Thoracic aorta (tissue), 2 donors: ENCODE measurements at places on chromosomes 3 and 15. TPM values are rescaled to one million over a fixed set of nuclear protein-coding genes. Genes with fewer than 3 reads are reported as not detected.

The SOX2 gene
- total RNA-seq = 0.35 TPM

The MYL3 gene
- total RNA-seq = 1.5 TPM

The C3orf20 gene
- total RNA-seq = not detected

The CNOT10 gene
- 25.3 TPM for total RNA-seq

The ASB14 gene
- total RNA-seq = not detected

The TRH gene
- not detected for total RNA-seq

The ANKUB1 gene
- total RNA-seq = 0.81 TPM

The ROPN1 gene
- total RNA-seq = not detected

The LYZL4 gene
- not detected for total RNA-seq

The FEZF2 gene
- not detected for total RNA-seq

The SLC28A2 gene
- total RNA-seq = not detected

The SPATA12 gene
- total RNA-seq = not detected

The DPPA2 gene
- not detected for total RNA-seq

The KCNAB1 gene
- 14.2 TPM for total RNA-seq

The CCNB2 gene
- 0.54 TPM for total RNA-seq

The BUB1B gene
- 3.5 TPM for total RNA-seq

The ERICH6 gene
- total RNA-seq = not detected

The CHRFAM7A gene
- total RNA-seq = 7.0 TPM

The ABI3BP gene
- 46.8 TPM for total RNA-seq

The FILIP1L gene
- total RNA-seq = 279 TPM

The SH3GL3 gene
- total RNA-seq = 4.9 TPM

The A4GNT gene
- total RNA-seq = not detected

The CIDEC gene
- total RNA-seq = 2.0 TPM

The PPP1R14D gene
- not detected for total RNA-seq

The SI gene
- not detected for total RNA-seq
